Amniotic stem cell (primary cell): ENCODE measurements at places on chromosomes 16 and 17.
A peak's percentile ranks its signal among the peaks of the same experiment; 100 is the strongest.

DNA sequence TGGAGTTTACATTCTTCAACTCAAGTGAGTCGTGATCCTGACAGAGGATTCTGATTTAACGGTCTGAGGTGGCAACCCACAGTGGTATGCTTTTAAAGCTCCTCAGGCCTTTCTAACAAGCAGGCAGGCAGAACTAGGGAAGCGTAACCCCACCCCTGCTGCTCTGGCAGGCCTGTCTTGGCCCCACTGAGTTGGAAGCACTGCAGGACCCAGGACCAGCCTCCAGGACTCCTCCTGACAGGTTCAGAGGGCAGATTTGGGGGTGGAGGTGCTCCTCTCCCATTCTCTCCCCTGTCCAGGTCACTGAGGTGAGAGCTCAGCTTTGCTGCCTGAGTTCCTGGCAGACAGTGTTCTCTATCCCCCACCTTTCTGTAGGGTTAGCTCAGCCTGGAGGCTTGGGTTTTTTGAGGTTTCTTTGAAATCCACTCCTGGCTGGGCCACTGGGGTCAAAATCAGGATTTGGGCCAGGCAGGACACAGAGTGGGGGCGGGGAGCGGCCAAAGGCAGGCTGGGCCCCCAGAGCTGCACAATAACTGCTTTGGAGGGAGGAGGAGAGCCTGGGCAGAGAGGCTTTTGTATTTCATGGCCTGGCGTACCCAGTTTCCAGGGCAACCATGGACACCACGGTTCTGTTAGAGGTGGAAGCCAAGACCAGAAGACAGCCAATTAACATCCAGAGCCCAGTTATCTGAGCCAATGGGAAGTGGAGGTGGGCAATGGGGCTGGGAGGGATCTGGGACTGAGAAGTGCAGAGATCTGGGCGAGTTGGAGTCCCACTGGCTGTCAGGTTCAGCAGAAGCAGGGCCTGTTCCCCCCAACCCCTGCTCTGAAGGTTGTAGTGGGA is 9.5 kb downstream of the MRPL27 start:
- no peak for DNase-seq

GRCh38 chr16:69741519-69741918 is 13.2 kb downstream of the NOB1 start:
- no peak for DNase-seq

GRCh38 chr17:19781488-19782458 is 33.7 kb upstream of the ALDH3A1 start:
- no peak for DNase-seq

DNA sequence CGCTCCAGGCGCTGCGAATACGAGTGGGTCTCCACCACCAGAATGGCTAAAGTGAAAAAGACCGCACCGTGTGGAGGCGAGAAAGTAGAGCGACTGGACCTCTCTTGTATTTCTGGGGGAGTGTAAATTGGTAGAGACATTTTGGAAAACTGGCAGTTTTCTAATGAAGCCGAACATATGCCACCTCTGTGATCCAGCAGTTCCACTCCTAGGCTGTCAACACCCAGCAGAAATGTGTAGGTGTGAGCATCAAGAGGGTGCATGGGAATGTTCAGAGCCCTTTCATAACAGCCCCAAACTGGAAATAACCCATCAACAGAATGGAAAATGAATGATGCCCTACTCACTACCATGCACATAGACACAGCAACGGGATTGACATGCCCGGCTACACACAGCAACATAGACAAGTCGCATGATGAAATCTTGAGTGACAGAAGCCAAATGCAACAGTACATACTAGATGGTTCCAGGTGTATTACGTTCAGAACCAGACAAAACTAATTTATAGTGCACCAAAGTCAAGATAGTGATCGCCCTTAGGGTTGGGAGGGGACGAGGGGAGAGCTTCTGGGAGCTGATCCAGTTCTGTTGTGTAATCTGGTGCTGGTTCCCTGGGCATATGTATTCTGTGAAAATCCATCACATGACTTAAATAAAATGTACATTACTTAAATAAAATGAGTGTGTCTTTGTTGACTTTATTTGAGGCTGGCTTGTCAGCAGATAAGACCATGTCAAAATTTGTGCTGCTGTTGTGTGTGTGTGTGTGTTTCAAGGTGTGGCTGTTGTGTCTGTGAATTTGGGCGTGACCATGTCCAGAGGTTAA is 877 bp upstream of the BCL7C start:
- DNase-seq: no peak

GRCh38 chr17:71187145-71187878 is 933.5 kb upstream of the SOX9 start:
- no peak for DNase-seq

- DNase-seq: peak; percentile 3
Measured at GRCh38 chr16:23061669-23062068, 87.6 kb downstream of the USP31 start.

DNA sequence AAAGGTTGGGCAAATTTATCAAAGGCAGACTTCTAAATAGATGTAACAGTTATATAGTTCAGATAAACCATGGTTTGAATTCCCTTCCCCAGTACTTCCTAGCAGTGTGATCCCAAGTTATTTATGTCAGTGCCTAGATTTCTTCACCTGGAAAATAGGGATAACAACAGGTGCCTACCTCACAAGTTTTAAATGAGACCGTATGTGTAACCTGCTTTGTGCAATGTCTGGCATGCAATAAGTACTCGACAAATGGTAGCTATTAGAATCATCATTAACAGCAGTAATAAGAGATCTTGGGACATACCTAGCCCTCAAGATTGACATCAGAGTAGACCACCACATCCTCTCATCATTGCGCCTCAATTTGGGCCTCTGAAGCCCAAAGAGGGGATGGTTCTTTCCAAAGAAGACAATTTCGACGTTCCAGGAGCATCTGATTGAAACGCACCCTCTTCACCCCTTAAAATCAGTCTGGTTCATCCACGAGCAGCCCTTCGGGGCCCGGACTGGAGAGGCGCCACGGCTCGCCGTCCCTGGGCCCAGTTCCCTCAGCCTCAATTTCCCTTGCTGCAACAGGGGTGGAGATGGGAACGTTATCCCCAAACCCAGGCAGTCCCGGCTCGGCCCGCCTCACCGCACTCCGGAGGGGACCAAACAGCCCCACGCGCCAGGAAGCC is 541 bp downstream of the ACACA start:
- no peak for DNase-seq

- DNase-seq: no peak
Measured at GRCh38 chr16:82082543-82083244, 47.6 kb downstream of the HSD17B2 start.

GRCh38 chr16:73196670-73197069 is 148.7 kb upstream of the ZFHX3 start:
- no peak for DNase-seq

- DNase-seq: no peak
Measured at GRCh38 chr16:82796047-82796446, 169.3 kb downstream of the CDH13 start.

DNA sequence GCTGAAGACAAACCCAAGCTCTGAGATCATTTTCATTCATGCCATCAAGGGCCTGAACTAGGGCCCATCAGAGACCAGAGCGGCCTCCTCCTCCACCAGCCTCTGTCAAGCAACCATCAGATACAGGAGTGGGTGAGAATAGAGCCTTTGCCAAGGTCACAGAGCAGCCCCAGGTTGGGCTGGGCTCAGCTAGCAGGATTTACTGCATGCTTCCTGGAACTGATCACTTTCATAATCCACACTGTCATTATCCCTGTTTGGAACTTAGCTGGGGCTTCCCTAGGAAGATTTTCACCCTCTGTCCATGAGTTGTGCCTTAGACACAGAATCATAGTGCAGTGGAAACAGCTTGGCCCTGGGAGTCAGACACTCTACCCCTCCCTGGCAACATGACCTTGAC is 5.1 kb downstream of the MT4 start:
- no peak for DNase-seq

- DNase-seq: no peak
Measured at GRCh38 chr16:87829622-87829980, 39.7 kb downstream of the SLC7A5 start.

GRCh38 chr17:48850792-48851323 is 20.0 kb downstream of the CALCOCO2 start:
- no peak for DNase-seq

- no peak for DNase-seq
Measured at GRCh38 chr16:17301593-17302135, 169.1 kb downstream of the XYLT1 start.

DNA sequence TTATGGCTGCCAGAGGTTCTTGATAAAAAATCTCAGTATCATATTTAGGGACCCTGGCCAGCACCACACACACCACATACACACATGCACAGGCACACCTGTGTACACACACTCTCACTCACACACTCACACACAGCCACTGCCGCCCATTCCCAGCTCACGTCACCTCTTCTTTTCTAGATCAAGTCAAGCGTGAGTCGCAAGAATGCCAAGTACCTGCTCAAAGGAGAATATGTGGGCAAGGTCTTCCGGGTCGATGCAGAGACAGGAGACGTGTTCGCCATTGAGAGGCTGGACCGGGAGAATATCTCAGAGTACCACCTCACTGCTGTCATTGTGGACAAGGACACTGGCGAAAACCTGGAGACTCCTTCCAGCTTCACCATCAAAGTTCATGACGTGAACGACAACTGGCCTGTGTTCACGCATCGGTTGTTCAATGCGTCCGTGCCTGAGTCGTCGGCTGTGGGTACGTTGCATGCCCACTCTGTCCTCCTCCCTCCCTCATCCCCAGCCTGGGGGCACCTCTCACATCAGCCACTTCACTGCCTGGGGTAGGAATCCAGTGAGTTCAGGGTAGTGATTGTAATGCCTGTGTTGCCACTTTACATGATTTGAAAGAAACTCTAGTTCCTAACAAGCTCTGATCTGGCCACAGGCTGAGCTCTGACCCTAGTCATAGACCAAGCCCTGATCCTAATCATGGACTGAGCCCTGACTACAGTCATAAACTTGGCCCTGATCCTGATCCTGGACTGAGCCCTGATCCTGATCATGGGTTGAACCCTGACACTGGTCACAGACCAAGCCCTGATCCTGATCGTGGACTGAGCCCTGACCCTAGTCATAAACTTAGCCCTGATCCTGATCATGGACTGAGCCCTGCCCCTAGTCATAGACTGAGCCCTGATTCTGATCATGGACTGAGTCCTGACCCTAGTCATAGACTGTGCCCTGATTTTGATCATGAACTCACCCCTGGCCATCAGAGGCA is 20.4 kb downstream of the CDH5 start:
- DNase-seq: no peak

GRCh38 chr16:51592001-51592501 is 441.0 kb upstream of the SALL1 start:
- DNase-seq: no peak

DNA sequence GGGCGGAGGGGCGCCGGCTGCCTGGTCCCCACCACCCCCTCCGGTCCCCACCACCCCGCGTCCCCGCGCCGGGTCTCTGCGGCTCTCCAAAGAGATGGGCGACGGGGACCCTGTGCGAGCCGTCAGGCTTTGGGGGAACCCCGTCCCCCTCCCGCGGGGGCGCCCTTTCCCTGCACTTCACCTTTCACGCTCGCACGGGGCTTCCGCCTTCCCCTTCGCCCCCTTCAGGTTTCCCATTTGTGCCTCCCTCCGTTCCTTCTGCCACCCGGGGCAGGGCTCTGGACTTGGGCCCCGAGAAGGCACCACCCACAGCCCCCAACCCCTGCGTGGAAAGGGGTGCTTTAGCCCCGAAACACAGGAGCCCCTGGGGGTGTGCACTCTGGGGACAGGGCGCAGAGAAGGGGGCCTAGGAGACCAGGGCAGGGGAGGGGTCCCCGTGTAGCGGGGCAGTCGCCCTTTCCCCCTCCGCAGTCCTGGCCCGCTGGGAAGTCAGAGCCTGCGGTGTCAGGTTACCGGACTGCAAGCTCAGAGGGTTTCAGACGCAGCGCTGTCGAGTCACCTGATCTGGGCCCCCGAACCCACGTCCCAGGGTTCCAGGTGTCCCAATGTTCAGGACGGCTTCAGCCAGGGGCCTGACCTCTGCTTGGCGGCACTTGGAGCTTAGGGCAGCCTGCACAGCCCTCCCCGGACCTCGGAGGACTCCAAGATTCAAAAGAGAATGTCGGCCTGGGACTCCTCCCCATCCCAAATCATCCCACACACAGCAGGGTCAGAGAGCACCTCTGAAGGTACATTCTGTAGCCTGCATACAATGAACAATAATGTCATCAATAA is 6.7 kb upstream of the CCDC92B start:
- DNase-seq: no peak

DNA sequence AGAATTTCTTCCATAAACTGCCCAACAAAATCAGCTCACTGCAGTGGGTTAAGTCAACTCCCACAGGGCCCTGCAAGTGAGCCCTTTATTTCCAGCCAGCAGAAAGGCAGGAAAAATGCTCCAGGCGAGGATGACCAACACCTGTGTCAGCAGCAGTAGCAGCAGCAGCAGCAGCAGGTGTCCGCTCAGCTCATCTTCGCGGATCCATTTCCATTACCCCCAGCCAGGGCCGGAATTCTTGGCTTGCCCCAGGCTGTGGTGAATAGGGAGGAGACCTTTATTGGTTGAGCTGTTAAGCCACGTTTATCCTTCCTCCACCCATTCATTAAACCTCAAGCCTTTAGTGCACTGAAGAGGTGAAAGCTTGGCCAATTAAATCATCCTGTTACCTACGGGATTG is 46.2 kb downstream of the MARCHF10 start:
- DNase-seq: no peak

DNA sequence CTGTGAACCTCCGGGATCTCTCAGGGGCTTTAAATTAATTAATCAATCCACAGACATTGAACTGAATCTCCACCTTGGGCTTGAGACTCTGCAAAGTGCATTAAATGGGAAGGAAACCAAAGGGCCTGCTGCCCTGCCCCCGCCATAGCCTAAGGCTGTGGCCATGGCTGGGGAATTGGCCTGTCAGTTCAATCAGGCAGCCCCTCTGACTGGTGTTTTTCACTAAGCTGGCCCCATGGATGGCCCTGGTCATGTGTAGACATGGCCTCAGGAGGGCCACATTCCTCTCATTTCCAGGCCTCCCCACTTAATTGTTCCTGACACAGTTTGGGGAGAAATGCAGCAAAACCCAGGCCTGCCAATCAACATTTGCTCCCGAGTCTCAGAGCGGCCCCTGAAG is 499.8 kb downstream of the WWOX start:
- no peak for DNase-seq

GRCh38 chr17:17511881-17512858 is 16.0 kb upstream of the RASD1 start:
- DNase-seq: peak; percentile 78

- DNase-seq: no peak
Measured at GRCh38 chr17:81037026-81037797, 2.3 kb downstream of the BAIAP2 start.

DNA sequence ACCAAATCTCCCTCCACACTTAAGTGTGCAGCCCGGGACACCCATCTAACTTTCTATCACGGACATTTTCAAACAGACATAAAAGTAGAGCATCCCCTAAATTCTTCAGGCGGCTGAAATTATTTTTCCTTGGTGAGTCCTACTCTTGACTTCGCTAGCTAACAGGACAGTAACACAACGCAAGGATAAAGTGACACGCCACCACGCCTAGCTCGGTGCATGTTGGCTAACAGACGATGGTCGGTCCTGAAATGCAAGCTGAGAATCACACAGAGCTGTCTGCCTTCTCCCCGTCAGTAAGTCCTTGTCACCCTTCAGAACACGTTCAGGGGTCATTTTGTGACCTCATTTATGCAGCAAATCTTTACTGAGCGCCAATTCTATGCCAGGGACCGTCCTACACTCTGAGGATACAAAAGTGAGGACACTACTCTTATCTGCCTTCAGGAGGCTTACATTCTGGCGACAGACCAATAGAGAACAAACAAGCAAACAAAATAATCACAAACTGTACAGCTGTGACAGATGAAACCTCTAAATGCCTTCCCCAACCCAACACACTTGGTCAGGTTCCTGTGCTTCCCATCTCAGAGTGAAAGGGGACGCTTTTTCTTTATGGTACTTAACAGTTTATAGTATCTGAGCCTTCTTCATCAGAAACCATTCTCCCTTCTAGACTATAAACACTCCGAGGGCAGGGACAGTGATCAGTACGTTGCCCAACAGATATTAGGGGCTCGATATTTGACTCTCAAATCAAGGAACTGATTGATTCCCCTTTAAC is 1.3 kb downstream of the NTAN1 start:
- no peak for DNase-seq
